Activated naive CD8-positive, alpha-beta T cell treated with anti-CD3 and anti-CD28 coated beads, Interleukin-2, amount 50 U/mL, for 16 hours (primary cell): ENCODE measurements at places on chromosomes 5 and 9.

GRCh38 chr5:65100911-65101631 lies 332.3 kb downstream of the CWC27 start:
- DNase-seq, result no peak

GRCh38 chr5:28975508-28975907 lies 1937.1 kb upstream of the CDH9 start:
- DNase-seq, result no peak

DNA sequence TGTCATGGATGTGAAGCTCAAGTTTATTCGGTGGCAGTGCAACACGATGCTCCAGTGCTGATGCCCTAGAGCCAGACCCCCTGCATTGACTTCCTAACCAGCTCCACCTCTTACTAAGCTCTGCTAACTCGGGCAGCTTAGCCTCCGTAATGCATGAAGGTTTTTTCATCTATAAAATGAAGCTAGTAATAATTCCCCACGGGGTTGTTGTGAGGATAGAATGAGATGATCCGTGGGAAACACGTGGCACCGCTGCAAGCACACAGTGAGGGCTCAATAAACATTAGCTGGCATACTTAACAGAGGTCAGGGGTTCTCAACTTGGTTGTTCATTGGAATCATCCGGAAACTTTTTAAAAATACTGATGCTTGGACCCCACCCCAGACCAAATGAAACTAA lies 6.8 kb downstream of the ENC1 start:
- DNase-seq, result no peak

- DNase-seq, result no peak
Observed at GRCh38 chr5:107011605-107012004, 659.1 kb downstream of the EFNA5 start.

- DNase-seq, result no peak
Observed at GRCh38 chr9:86763791-86764190, 183.5 kb downstream of the GAS1 start.

DNA sequence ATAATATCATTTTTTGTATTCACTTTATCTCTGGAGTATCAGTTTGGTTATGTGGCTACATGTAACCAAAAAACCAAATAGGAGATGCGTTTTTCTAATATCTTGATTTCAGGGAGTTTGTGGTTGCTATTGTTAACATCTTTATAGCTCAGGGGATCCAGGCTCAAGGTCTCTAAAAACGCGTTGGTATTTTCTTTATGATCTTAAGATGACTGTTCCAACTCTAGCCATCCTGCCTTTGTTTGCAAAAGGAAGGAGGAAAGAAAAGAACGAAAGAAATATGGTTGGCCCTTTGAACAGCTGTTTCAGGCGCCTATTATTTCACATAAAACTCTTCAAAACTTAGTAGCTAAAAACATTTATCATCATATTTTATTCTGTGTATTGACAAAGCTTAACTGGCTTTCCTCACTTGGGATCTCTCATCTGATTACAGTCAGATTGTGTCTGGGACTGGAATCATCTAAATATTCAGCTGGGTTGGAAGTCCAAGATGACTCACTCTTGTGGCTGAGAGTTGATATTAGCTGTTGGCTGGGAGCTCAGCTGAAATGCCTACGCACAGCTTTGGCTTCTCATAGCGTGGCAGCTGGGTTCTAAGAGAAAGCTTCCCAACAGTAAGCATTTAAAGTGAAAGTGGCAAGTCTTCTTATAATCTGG lies 60.1 kb downstream of the FAM174A start:
- DNase-seq, result no peak

DNA sequence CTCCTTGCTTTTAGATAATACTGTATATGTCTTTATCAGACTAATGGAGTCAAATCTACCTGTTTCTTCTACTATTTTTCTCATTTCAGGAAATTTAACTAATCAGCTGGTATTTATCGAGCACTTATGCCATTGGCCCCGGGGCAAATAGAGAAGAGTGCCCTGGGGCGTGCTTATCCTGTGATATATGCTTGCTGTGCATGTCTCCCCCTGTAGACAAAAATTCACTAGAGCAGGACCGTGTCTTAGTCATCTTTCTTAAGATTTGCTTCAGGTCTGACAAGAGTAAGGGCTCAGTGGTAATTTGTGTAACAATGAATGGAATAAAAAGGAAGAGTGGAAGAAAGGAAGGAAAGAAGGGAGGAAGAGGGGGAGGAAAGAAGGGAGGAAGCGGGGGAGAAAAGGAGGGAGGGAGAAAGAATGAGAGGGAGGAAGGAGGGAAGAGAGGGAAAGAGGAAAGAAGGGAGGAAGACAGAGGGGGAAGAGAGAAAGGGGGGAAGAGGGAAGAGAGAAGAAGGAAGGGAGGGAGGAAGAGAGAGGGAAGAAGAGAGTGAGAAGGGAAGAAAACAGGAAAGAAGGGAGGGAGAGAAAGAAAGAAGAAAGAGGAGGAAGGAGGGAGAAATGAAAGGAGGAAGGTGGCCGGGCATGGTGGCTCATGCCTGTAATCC lies 295.7 kb upstream of the PANK3 start:
- DNase-seq, result no peak

GRCh38 chr5:6900247-6901227 lies 187.3 kb downstream of the TENT4A start:
- DNase-seq, result no peak

DNA sequence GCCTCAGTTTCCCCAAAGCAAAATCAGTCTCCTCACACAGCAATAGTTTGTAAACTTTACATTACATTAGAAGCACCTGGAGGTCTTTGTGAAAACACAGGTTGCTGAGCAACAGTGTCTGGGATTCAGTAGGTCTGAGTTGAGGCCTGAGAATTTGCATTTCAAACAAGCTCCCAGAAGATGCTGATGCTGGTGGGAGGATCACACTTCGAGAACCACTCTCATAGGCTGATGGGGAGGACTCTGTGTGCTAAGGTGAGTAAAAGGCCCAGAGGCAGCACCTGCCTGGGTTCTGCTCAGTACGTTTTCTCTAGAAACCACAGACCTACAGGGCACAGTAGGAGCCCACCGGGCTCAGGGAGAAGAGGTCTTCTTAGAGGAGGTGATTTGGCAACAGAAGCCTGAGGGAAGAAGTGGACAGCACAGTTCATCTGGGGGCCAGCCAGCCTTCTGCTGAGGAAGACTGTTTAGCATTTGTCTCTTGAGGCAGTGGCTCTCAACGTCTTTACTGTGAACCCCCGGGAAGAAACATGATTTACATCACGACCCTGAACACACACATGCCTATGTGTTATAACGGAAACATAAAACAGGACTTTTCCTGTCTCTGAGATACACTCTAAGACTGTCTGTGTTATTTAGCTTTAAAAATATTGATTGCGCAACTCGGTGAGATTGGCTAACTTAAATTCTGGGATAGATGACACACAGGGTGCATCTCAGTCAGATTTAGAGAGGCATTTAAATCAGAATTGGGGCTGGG lies 24.8 kb upstream of the DENND1A start:
- DNase-seq, result no peak

DNA sequence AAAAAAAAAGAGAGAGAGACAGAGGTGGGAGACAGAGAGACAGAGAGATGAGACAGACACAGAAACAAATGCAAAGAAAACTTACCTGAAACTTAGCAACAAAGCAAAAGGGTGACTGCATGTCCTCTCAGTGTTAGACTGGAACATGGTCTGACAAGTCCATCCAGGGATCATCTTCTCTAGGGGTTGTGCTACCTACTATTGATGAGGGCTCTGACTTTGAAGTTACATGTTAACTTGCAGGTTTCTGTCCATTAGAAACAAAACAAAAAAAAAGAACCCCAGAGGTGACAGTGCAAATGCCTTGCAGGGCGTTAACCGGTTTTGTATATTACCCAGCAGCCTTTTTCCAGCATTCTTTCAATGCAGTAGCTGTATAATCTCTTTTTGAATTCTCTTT lies 13.6 kb upstream of the SPARC start:
- DNase-seq, result no peak

- DNase-seq, result peak; percentile 21
Observed at GRCh38 chr9:125632321-125633115, 74.5 kb downstream of the MAPKAP1 start.

DNA sequence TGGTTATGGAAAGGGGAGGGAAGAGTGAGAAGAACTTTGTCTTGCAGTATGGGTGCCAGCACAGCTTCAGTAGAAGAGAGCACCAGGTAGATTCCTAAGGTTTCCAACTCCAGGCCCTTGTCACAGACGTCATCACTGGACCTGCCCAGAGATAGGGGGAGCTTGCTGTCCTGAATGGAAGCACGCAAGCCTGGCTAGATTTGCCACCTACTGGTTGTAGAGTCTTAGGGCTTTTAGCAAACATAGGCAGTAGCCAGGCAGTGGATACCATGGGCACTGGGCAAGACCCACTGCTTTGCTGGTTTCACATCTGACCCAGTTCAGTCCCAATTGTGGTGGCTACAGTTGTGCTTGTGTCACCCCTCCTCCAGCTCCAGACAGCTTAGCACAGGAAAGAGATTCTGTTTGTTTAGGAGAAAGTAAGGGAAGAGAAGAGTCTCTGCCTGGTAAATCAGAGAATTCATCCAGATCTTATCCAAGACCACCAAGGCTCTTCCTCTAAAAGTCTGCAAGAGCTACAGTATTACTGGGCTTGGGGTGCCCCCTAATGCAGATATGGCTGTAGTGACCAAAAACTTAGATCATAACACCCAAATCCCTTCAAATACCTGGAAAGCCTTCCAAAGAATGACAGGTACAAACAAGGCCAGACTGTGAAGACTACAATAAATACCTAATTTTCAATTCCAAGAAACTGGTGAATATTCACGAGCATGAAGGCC lies 158.9 kb downstream of the HINT1 start:
- DNase-seq, result no peak

DNA sequence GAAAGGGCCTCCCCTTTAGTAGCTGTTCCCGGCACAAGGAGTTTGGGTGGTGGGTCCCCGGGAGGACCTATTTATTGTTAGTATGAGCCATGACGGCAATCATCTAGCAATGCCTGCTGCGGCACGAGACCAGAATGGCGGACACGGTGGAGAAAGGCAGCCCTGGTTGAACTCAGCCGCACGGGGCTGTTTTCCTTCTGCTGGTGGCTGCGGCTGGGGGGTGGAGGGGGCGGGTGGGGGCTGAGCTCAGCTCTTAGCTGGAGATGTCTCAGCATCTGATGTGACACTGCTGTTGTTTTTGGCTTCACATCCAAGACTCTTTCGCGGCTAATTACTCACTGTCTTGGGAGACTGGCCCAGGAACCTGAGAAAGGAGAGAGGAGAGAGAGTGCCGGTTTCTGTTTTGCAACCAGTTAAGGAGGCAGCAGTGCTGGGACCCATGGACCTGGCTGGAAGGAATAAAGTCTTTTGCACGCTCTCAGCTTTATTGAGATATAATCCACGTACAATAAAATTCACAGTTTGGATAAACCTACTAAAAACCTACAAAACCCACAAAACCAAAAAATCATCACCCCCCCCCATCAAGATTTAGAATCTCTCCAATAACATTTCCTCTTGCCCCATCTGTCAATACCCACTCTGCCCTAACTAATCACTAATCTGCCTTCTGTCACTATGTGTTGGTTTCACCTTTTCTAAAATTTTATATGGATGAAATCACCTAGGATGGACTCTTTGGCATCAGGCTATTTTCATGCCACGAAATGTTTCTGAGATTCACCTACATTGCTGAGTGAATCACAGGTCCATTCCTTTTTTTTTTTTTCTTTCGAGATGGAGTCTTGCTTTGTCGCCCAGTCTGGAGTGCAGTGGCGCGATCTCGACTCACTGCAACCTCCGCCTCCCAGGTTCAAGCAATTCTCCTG lies 81.8 kb upstream of the NEURL1B start:
- no peak for DNase-seq

- DNase-seq, result no peak
Observed at GRCh38 chr9:9631284-9631683, 981.5 kb downstream of the PTPRD start.

GRCh38 chr9:71218774-71219173 lies 97.4 kb upstream of the TRPM3 start:
- DNase-seq, result no peak

GRCh38 chr9:123310551-123311249 lies 42.3 kb upstream of the STRBP start:
- DNase-seq, result no peak

DNA sequence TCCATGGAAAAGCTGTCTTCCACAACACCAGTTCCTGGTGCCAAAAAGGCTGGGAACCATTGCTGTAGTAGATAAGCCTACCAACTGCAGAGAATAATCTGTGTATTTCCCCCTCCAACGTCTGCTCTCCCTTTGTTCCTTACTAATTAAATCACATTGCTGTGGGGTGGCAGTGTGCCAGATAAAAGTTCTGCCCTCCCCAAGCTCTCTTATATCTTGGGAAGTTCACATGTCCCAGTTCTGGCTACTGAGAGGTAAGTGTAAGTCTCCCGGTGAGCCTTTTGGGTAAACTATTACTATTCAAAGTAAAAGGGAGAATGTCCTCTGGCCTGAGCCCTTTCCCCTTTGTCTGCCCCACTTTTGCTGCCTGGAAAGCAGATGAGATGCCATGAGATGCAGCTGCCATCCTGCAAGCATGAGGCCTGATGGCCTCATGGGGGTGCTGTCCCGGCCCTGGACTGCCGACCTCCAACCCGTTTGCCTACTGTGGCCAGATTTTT lies 14.7 kb downstream of the ENC1 start:
- no peak for DNase-seq

DNA sequence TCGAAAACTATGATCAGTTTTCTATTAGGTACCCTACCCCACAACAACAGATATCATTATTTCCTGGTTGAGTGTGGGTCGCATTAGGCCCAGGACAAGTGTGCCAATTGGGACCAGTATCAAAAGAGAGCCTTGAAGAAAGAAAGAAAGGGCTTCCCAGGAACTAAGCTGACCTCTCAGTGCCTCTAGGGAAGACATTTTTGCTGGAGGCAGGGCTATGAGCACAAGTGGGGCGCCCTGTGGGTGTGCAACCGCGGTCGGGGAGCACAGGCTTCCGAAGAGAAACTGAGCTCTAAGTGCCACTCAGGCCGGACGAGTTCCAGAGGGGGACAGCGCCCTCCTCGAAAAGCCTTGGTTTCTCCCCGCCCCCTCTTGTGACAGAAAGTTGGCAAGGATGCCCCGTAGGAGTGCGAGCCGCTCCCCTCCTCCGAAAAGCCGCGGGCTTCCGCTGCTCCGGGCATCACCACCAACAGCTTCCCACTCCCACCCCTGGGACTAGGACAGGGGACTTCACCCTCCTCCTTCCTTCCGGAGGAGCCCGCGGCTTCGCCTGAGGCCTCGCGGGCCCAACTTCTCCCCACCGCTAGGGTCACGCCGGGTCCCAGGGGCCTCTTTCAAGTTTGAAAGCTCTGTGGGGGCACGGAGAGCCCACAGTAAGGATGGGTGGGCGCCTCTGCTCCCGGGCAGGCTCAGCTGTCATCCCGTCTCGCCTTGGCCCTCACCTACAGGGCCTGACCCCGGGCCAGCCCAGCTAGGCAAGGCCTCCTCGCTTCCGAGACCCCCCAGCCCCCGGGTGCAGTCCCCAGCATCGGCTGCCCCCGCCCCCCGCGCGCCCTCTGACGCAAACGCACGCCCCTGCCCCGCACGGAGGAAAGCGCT lies 2.0 kb downstream of the NR2F1-AS1 start:
- DNase-seq, result no peak

- no peak for DNase-seq
Observed at GRCh38 chr5:1542781-1543180, 19.0 kb upstream of the LPCAT1 start.
